ENCODE measurements at places on chromosomes 11 and 22.
A peak's percentile ranks its signal among the peaks of the same experiment; 100 is the strongest.

DNA sequence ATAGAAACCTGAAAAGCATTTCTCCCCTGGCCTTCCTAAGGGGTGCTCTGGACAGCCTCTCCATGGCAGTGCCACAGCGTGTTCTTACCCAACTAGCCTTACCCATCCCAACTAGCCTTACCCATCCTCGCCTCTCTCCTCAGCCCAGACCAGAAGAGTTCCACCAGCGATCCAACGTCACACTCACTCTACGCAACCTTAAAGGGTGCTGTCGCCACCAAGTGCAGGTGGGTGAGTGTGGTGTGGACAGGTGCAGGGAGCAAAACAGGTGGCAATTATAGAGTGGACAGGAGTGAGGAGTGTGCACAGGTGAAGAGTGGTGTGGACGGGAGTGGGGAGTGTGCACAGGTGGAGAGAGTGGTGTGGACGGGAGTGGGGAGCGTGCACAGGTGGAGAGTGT is 17.8 kb downstream of the TMEM121B start:
- no peak for DNase-seq

DNA sequence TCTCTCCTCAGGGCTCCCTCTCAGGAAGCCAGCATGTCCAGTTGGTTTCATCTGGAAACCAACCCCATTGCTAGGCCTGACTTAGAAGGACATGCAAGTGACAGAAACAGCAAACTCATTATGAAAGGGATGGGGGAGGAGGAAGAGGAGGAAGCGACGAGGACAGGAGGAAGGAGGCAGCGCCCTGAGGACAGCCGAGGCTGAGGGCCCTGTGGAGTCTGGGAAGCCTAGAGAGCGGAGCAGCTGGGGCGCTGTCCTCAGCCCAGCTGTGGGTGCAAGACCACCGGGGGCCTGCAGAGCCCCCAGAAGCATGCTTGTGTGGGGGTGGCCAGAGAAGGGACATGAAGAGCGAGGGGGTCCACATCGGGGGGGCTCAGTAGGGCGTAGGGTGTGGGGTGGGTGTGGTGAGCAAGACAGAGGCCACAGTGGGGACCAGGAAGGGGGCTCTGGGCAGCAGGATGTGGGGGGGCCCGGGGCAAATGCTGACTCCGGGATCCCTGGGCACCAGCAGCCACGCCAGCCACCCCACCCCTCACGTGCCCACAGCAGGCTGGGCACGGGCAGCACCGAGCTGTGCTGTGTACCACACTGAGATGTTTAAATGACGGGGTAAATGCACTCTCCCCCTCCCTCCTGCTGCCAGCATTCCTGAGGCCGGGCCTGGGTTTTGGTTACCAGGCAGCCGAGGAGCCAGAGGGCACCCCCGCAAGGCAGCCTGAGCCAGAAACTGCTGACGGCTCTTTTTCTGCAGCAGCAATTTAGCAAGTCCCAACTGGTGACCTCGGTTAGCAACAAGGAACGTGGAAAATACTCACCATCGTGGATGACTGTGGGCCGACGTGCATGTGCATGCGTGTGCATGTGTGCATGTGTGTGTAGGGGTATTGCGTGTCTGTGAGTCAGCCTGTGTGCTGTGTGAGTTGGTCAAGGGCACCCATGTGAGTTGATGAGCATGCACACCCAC is 82.7 kb upstream of the LINC01488 start:
- DNase-seq, result no peak

DNA sequence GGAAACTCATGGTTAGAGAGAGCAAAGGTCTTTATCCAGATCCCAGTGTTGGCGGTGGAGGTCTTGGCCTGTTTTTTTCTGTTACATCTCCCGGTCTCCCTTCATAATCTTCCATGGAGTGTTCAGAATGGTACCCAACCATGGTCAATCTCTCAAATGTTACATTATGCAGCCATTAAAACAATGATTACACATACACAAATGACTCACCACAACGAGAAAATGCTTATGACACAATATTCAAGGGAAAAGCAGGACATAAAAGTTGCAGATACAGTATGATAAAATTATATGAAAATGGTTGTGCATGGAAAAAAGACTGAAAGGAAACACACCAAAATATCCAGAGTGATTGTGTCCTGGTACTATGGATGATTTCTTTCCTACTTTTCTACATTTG is 17.8 kb upstream of the CSNK1E start:
- no peak for DNase-seq

- no peak for DNase-seq
Measured at GRCh38 chr11:32164836-32165235, 74.0 kb downstream of the RCN1 start.

DNA sequence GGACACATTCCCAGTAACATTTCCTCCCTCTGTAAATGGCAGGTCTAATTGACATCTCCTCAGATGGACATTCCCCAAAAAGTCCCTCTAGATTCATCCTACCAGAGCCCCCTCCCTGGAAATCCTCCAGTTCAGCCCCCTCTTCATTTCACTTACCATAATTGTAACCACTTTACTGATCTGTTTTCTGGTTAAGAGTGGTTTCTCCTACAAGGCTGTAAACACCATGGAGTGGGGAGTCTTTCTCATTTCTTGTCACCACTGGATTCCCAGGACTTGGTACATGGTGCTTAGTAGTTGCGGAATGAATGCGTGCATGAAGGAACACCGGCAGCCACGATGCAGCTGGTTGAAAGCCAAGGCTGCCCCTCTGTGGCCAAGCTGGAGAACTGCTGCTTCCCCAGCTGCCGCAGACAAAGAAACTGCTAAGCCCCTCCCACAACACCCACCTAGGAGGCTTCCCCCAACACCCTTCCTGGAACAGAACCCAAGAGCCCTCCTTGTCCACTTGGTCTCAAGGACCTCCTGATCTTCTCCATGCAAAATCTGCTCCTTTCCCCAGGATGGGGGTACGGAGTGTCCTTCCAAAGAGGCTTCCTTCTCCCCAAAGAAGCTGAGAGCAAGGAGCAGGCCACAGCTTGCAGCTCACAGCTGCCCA is 18.6 kb upstream of the SCARF2 start:
- peak; percentile 52 for DNase-seq

GRCh38 chr11:130206141-130206540 is 46.6 kb downstream of the ST14 start:
- DNase-seq, result no peak

- no peak for DNase-seq
Measured at GRCh38 chr22:38861927-38862326, 10.1 kb downstream of the CBX6 start.

- no peak for DNase-seq
Measured at GRCh38 chr11:103806130-103806895, 230.1 kb upstream of the DDI1 start.

DNA sequence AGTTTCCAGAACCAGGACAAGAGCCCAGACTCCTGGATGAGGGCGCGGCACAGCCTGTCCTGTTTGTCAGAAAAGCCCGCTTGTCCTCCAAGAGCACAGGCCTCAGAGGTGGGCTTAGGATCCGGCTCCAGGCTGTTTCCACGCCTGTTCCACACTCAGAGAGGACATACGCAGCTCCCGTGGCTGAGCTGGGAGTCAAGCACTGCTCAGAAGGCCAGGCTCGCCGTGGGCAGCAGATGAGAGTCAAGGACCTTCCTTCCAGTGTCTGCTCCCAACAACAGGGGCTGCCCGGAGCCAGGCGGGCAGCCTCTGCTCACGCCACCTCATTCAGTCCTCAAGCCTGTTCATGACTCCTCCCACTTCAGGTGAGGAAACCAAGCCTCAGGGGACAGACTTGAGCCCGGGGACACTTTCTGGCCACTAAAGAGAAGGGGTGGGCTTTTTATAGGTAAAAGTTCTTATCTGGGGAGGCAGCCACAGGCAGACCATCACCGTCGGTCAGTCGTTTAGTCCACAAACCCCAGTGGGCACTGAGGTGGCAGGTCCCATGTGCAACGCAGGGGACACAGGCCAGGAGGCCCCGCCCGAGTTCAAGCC is 3.8 kb downstream of the CYB5R3 start:
- DNase-seq, result no peak

DNA sequence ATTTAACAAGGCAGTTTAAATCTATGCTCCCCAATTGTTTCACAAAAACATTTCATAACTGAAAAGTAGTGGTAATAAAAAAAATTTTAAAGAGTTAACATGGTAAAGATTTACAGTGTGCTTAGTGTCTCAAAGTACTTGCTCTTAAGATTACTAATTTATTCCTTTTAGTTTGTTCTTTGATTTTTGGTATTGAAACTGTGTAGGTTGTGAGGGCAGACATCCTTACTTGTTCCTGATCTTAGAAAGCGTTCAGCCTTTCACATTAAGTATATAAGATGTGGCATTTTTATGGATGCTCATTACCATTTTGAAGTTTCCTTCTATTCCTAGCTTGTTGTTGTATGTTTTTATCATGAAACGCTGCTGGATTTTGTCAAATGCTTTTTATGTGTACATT is 32.9 kb downstream of the RAB6A start:
- no peak for DNase-seq

GRCh38 chr11:80778432-80778831 is 1337.6 kb upstream of the TENM4 start:
- DNase-seq, result no peak

DNA sequence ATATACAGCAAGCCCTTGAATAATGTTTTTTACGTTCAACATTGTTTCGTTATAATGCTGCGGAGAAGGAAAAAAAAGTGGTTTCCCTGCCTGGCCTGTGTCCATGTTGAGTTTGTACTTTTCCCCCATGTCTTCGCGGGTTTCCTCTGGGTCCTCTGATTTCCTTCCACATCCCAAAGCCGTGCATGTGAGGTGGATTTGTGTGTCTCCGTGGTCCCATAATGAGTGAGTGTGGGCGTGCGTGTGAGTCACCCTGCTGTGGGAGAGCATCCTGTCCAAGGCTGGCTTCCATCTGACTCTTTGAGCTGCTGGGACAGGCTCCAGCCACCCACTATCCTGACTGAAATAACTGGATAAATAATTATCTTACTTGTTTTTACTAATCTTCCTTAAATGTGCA is 29.6 kb upstream of the SNX19 start:
- no peak for DNase-seq

GRCh38 chr11:111913031-111913861 is 712 bp downstream of the HSPB2 start:
- DNase-seq, result no peak

DNA sequence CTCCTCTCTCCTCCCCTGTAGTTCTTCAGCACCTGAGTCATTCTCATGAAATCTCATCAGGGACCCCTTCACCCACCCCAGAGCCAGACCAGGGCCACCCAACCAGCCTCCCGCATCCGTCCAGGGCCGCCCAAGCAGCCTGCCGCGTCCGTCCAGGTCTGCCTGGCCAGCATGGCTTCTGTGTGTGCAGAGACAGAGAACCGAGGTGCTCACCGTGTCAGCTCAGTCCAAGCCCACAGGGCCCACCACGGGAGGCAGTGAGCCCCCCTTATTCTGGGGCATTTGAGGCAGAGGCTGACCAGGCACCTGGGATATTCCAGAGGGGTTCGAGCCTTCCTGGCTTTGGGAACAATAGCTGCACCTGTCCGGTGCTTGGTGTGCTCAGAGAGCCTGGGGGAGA is 1117.3 kb downstream of the BRD1 start:
- no peak for DNase-seq

DNA sequence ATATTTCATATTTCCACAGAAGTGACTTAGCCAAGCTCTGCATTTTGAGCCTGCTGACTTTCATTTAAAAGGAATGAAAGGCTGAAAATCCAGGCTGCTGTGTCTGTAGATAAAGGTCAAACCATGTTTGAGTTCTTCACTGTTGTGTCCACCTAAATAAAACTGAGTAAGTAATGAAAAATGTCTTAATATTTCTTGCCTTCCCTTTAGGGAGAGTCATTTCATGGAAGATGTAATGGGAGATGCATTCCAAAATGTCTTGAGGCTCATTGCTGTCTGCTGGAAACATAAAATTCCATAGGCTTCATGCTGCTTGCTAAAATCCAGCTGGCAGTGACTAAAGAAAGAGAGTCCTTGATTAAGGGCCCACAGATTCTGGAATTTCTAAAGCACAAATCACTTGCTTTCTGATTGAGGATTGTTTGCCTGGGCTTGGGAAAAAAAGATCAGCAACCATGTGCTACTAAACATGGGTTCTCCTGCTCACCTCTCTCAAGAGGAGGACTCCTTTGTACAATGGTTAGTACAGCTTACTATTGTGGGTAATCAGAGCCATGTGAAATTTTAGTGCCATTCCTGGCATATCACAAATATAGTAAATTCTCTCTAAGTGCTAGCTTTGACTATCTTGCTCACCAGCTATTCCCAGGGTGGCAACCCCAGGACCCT is 56.9 kb downstream of the PANX1 start:
- DNase-seq, result no peak

DNA sequence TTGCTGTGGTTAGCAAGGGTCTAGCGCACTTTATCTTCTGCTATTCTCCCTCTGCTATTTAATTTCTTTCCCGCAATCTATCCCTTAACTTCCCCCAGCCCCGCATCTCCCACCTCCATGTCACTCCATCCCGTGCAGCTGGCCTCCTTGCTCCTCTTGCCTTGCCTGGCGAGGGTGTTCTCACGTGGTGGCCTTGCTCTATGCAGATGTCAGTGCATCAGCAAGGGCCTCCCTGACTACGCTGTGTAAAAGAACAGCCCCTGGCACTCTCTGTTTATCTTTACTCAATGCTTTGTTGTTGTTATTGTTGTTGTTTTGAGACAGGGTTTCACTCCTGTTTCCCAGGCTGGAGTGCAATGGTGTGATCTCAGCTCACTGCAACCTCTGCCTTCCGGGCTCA is 114.4 kb upstream of the NNMT start:
- DNase-seq, result no peak

- no peak for DNase-seq
Measured at GRCh38 chr11:65187146-65187675, 5.5 kb downstream of the CAPN1 start.

GRCh38 chr11:6601041-6601461 is 2.4 kb downstream of the RRP8 start:
- DNase-seq, result no peak

- DNase-seq, result no peak
Measured at GRCh38 chr11:33936725-33937604, 45.1 kb upstream of the LMO2 start.

- no peak for DNase-seq
Measured at GRCh38 chr11:2393111-2393868, 7.3 kb upstream of the TSSC4 start.

DNA sequence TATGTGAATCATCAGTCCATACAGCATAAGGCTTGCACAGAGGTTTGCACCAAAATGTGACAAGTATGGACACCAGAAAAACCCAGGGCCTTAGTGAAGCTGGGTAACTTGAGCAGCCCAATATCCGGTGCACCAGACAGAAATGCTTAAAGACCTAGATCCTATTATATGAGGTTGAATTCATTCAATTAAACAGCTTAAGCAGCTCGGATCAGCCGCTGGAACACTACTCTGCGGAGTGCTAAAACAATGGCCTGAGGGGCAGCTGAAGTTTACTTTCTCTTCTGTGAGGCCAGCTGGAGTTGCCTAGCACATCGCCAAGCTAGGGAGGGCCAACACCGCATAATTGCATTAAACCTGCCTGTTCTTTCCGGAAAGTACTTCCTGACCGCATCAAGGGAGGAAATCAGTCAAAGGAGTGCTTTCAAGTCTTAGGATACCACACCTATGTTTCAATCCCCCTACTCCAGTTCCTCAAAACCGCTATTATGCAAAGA is 17.0 kb upstream of the FAM181B start:
- DNase-seq, result no peak

- no peak for DNase-seq
Measured at GRCh38 chr11:20277014-20277413, 86.5 kb upstream of the HTATIP2 start.
